HFF-Myc (cell line): ENCODE measurements at places on chromosomes 7 and 10.

DNA sequence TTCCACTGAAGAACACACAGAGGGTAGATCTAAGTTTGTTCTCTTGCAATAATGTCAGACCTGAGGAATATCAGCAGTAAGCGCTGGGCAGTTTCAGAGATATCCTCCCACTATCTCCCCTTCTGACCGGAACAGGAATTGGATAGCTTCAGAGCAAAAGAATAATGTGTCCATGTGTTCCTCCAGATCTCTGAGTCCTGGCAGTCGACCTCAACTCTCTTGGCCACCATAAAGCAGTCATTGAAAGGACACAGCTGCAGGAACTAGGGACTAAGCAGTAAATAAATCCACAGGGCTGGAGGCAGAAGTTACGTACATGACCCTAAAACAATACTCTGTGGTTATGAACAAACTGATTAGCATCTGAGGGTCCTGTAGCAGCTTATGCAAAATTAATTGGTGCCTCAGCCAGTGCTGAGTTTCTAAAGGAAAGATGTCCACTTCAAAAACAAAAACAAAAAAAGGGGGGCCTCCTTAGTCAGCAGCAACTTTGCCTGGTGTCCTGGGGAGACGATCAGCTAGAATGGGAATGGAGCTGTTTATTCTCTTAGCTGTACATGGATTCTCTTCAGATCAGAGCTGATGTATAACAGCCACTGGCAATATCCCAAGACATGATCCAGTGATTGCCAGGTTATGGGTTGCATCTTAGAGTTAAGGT lies 6.4 kb upstream of the PRTFDC1 start:
- DNase-seq, result peak; percentile 53

- DNase-seq, result no peak
Measured at GRCh38 chr7:39451901-39452300, 114.3 kb upstream of the YAE1 start.

- DNase-seq, result no peak
Measured at GRCh38 chr10:26044141-26044749, 110.2 kb downstream of the MYO3A start.

GRCh38 chr10:68600041-68600778 lies 40.1 kb downstream of the TET1 start:
- no peak for DNase-seq

- no peak for DNase-seq
Measured at GRCh38 chr7:1592299-1592871, 22.6 kb upstream of the PSMG3 start.
